AG10803 (cell line): ENCODE measurements at places on chromosomes 4 and X.
A peak's percentile ranks its signal among the peaks of the same experiment; 100 is the strongest.

DNA sequence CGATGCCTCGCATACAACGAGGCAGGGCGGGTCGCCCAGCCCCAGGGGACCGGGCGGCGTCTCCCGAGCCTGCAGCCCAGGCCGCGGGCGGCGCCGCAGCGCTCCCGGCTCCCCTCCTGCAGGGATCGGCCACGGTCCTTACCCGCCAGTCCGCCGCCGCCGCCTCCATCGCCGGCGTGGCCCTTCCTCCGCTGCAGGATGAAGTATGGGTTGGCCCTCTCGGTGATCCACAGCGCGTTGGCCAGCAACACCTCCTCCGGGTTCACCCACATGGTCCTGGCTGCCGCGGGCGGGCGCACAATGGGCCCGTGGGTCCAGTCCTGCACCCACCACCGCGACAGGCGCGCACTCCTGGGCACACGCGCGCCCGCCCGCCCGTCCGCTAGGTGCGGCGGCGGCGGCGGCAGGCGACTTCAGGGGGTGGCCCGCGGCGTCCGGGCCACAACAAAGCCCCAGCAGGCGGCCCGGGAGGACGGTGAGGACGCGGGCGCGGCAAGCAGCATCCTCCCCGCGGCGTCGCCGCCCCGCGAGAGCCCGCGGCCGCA lies 339 bp downstream of the TBC1D9 start:
- DNase-seq: peak; percentile 54

- no peak for DNase-seq
These were observed 13.8 kb downstream of the CXCL13 start for GRCh38 chr4:77619408-77619807.

DNA sequence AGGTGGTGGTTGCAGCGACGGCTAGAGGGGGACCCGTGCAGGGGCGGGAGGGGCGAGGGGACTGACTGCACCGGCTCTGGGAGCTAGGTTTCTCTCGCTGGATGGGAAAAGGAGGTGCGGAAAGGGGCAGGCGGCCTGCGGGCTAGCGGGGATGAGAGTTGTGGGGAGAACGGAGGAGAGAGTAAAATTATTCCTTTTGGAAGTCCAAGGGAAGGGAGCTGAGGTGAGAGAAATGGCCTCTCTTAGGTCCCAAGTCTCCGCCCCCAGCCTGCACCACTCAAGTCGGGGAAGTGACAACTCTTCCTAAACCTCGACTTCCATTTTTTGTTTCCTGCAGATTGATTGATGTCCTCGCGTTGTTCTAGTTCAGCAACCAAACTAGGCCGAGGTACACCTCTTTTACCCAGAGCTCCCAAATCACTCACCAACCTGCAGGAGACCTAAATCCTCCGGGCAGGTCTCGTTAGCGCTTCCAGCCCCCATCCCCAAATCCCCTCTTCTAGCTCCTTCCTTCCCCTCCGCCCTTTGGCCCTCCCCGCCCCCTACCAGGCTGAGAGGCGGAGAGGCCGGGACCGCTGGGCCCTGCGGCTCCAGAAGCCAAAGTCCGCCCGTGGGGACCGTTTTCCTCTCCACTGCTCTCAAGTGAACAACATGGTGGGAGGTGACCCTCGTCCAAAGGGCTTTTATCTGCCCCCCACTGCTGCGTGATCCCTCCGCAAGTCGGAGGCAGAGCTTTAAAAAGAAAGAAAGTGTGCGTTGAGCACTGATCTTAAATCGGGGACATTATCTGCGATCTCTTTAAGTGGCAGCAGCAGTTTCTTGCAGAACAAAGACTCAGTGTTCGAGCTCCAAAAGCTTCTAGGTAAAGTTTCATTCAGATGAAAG lies 7.3 kb downstream of the PITX2 start:
- no peak for DNase-seq

GRCh38 chrX:154313147-154313546 lies 17.6 kb downstream of the TKTL1 start:
- no peak for DNase-seq

- DNase-seq: no peak
These were observed 182.9 kb downstream of the C4orf33 start for GRCh38 chr4:129278868-129279267.

- peak; percentile 52 for DNase-seq
These were observed 371.7 kb downstream of the AFF2 start for GRCh38 chrX:148872161-148872535.

DNA sequence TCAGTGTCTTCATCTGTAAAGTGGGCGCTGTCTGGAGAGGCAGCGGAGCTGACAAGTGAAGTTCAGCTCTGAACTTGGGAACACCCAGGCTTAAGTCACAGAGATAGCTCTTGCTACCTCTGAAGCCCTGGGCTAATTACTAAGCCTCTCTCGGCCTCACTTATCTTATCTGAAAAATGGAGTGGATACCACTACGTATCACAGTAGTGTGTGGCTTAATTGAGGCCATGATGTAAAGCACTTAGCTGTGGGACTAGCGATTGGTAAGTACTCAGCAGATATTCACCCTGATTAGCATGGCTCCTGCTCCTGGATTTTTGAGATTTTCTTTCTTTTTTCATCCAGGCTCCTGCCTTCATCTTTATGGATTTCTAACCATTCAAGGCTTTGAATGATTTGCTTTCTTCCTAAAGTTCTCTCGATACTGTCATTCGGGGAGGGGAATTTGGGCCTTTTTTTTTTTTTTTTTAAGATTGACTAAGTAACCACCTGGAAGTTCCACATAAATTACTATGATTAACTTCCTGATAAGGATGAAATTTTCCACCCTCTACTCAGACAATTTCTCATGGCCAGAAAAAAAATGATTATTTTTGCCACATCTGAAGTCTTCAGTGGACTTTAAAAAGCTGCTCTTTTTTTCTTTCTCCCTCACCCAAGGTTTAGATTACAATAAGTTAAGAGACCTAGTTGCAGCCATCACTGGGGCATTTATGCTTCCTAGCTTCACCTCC lies 17.1 kb downstream of the LDB2 start:
- no peak for DNase-seq

DNA sequence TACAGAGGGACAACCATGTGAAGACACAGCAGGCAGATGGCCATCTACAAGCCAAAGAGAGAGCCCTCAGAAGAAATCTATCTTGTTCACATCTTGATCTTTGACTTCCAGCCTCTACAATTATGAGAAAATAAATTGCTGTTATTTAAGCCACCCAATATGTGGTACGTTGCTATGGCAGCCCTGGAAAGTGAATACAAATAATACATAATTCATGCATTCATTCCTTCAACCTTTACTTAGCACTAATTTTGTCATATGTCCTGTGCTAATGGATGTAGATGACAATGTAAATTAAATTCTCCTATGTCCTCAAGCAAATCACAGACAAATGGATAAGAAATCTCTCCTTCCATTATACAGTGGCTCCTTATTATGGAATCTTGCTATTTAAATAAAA lies 361.6 kb downstream of the PACRGL start:
- no peak for DNase-seq
